ENCODE measurements at places on chromosomes 7 and 10.
A peak's percentile ranks its signal among the peaks of the same experiment; 100 is the strongest.

GRCh38 chr10:91700788-91701444 lies 68.0 kb upstream of the PPP1R3C start:
- no peak for DNase-seq

GRCh38 chr10:96833220-96834001 lies 1.3 kb downstream of the LCOR start:
- peak; percentile 9 for DNase-seq

DNA sequence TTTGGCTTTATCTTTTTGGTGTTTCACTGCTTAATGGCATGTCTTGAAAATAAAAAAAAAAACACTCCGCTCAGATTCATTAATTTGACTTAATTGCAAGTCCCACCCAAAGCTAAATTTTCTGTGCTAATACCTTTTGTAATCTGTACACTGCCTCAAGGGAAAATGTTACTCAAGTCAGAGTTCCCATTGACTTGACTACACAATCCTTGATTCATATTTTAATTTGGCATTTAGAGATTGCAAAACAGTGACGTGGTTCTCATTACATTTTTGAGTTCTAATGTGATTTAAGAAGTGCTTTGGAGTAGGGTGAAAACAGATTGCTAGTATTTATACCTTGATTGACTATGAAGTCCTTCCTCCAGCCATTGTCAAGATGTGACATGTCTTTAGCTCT lies 21.3 kb upstream of the LIPM start:
- DNase-seq = no peak

DNA sequence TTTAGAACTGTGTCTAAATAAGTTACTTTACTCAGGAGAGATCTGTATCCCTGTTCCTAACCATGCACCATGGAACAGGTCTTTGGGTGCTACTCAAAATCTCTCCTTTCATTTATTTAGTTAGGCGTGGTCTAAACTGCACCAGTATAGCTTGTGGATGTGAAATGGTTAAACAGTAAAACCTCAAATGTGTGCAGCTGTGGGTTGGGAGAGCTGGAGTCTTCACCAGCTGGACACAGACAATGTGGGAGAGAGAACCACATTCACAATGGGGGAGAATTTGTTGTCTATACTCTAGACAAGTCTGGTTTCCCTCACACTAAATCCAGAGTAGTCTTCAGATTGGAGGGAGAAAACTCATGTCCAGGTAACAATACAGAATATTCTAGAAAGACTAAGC lies 31.2 kb upstream of the IKZF1 start:
- no peak for DNase-seq
